ENCODE measurements at places on chromosomes 13 and 19. TPM values are rescaled to one million over a fixed set of nuclear protein-coding genes. Genes with fewer than 3 reads are reported as not detected.
A peak's percentile ranks its signal among the peaks of the same experiment; 100 is the strongest.

Gene ZNF541
- not detected for polyA plus RNA-seq

Gene YIF1B
- 44.9 TPM for polyA plus RNA-seq

Gene SARS2
- 10.1 TPM for polyA plus RNA-seq

Gene TYK2
- 29.1 TPM for polyA plus RNA-seq

Gene ELSPBP1
- not detected for polyA plus RNA-seq

GRCh38 chr19:34824686-34825085, 51.7 kb upstream of the ZNF599 start:
- DNase-seq, result no peak

GRCh38 chr13:113151745-113152690, 6.4 kb upstream of the PROZ start:
- peak; percentile 24 for DNase-seq

DNA sequence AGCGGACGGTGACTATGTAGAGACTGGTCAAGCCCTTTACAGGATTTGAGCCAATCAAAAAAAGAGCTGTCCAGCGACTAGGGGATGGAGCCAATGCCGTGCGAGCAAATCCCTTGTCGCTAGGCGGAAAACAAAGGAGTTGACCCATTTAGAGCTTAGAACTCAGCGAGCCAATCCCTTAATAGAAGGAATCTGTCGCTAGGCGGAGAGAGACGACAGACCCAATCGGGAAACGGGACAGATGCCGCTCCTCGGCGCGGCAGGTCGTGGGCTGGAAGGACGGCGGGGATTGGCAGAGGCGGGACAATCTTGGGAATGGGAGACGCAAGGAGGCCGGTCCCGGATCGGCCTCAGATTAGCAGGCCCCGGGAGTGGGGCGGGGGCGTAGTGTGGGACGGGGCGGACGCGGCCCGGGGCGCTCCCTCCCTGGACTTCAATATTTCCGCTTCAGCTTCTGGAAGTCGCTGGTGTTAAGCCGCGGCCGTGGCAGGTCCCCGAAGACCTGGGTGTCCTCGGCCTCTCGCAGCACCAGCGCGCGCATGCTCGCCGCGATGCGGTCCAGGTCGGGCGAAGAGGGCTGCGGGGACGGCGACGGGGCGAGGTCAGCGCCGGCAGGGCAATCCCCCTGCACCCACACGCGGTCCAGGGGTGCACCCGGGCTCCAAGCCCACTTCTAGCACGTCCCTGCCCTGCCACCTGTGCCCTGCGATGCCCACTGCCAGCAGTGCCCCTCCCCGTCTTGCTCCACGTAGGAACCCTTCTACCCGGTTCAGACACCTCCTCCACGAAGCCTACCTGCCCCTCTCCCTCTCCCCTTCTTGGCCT, 2.3 kb upstream of the PNKP start:
- DNase-seq, result peak; percentile 100

DNA sequence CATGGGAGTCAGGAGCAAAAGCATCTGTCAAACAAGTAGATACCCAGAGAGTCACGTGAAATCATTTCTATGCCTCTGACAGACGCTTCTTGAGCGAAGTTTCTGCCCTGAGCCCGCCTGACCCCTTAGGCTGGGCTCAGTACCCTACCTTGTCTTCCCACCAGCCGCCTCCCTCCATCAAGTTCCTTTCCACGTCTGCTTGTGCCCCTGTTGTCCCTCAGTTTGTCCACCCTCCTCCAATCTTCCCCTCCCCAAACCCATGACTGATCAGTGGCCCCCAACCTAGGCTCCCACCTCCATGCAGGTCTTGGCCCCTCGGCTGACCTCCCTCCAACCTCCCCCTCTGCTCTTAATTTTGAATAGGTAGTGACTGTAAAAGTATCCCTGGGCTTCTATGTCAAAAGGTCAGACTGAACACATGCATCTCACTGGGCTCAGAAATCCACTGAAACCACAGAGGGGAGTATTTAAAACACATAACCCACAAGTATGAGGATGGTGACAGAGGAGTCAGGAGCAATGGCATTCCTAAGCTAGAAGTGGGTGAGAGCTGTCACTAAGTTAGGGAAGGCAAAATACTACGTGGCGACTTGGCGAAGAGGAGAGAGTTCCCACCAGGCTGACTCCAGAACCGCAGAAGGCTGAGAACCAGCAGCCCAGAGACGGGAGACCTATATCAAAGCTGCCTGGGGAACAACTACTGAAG, 1.7 kb upstream of the ZNF446 start:
- peak; percentile 42 for DNase-seq

DNA sequence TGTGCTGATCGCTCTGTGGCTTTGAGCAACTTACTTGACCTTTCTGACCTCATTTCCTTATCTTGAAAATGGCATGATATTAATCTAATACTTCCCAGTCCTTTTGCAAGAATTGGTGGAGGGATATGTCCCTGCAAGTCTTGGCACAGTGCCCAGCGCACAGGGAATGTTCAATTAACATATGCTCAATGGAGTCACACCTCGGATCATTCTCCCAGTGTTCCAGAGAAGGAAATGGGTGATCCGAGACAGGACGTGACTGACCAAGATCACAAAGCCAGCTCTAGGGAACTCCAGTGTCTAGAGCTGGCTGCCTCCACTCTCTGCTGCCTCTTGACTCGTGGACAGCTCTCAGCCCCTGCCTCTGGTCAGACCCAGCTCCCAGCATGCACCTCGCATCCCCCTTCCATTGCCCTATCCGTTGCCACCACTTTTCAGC, 3.6 kb downstream of the CDC42EP5 start:
- no peak for DNase-seq

DNA sequence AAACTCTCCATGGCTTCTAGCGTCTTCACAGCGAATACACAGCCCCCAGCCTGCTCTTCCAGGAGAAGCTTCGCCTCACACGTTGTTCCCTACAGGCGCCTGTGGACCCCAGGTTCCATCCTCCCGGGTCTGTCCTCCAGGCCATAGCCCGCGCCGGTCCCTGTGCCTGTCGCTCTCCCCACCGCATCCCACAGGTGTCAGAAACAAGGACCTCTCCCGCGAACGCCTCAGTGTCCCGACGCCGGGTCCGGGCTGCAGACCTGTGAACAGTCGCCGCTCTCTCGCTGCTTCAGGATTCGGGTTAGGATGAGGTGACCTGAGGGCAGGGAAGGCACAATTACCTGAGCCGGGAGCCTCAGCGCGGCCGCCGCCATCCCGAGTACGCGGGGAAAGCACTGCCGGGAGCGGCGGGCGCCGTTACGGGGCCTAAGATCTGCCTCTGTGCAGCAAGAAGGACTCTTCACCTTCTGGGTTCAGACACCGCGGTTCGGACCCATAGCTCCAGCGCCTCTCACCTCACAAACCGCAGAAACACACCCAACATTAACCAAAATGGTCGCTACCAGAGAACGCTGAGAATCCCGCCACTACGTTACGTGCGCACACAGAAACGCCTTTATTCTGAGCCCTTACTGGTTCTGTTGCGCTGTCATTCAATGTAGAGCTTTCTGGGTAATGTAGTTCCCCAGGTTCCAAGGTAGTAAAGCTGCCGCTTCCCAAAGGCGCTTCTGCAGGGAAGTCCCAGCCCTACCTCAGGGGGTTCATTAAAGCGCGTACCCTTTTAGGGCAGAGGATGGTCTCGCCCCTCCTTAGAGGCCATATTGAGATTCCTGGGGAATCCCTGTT, at the start of gene ZNF418:
TSS of gene ZNF418 (minus strand) at position 583 of the 846 bp plus-strand sequence. CDS start 1,580 bp downstream, outside the sequence.
- peak; percentile 43 for DNase-seq

DNA sequence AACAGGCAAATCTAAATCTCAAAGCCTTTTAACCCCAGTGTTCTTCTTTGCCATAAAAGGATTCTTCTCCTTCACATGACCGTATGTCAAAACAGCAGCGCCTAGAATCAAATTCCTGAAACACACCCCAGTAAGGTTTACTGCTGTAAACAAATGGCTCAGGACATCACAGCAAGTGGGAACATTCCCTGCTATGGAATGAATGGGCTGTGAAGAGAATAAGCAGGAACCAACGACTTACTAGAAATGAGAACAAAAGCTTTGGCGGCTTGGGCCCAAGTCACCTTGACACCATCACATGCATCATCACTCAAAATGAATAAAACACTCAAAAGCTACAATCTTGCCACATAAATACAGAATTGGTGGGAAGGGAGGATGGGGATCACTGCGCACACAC, 80.4 kb upstream of the SPATA13 start:
- DNase-seq, result no peak

DNA sequence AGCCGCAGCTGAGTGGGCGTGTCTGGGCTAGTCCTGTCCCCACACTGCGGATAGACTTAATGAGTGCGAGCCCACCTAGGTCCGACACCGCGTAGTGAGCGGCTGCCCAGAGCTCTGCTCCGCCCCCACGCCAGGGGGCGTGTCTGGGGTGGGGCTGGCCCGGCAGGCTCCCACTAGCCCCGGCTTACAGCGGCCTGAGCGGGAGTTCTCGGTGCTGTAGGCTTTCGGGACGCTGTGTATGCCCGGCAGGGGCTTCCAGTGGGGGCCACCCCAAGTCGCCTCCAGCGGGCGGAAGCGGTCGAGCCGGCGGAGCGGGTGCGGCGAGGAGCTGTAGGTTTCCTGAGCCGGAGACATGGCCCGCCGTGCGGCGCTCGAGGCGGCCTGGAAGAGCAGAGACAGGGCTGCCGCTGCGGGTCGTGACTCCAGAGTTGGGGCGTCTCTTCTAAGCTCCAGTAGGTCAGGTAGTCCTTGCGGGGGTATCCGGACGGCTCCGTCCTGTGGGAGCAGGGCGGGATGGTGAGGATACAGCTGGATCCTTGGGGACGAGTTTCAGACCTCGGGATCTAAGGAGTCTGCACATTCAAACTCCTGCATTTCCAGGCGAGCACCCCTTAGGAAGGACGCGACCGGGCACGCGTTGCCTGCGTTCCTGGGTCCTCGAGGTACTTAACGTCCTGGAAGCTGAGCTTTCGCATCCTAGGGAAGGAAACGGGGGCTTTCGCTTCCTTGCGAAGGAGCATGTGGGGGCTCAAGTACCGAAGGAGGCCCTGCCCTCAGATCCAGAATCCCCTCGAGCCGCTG, 1.2 kb downstream of the CGB7 start:
- DNase-seq, result no peak

DNA sequence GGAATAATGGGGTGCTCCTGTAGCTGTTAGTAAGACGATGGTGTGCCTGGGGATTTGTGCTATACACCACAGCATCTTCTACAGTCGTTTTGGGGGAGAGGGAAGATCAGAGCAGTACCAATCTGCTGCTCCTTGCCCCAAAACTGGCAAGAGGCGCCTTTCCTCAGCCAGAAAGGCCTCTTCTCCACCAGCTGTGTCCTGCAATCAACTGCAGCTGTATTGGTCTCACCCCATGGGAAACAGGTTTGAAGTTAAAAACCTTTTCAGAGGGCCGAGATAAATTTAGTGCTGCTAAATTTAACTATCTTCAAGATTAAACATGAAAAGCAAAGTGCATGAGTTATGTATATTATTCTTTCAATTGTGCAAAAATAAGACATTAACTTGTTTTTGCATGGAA, 1.2 kb upstream of the RNASEH2B start:
- DNase-seq, result no peak

DNA sequence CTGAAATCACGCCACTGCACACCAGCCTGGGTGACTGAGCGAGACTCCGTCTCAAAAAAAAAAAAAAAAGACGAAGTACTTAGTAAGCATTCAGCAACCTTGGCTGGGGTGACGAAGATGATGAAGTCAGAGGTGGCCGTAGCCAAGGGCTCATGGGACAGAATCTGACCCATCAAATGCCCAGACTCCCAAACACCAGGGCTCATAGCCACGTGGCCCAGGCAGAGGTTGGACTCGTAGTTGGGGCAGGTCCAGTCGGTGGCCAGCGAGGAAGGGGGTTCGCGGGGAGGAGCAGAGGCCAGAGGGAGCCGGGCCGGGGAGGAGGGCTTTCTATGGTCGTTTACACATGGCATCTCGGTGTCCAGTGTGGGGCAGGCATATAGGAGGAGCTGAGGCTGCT, 52.1 kb upstream of the EHD2 start:
- no peak for DNase-seq

DNA sequence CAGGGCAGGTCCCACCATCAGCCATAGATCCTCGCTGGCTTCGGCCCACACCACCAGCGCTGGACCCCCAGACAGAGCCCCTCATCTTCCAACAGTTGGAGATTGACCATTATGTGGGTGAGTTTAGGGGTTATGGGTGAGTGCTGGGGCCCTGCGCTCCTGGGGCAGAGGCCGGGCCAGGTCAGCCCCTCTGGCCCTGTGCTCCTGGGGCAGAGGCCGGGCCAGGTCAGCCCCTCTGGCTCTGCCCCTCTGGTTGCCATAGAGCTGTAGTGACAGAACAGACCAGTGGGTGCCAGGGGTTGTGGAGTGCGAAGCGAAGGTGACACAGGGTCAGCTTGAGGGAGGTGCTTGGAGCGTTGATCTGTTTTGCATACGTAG, 15.2 kb downstream of the POLD1 start:
- no peak for DNase-seq

DNA sequence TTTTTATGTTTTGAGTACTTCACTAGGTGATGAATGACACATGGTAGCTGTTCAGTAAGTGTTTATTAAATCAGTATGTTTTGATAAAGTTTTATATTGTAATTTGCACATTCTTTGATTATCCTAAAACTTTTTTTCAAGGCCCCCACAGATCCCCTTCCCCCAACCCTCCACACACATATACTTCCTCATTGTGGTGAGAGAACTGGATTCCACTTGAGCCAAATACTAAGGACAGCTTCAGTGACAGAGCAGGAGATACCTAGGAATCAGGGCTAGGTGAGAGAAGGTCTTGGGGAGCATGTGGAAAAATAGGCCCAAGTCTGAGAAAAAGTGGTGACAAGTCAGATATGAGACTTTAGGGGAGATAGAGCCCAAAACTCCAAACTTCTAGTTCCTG, 174.6 kb downstream of the TDRD3 start:
- no peak for DNase-seq

- no peak for DNase-seq
Measured at GRCh38 chr19:11693505-11694499, 44.9 kb downstream of the ZNF823 start.

- no peak for DNase-seq
Measured at GRCh38 chr19:718991-719512, 10.3 kb downstream of the PALM start.

- DNase-seq, result no peak
Measured at GRCh38 chr19:4584670-4585460, 25.4 kb upstream of the SEMA6B start.

DNA sequence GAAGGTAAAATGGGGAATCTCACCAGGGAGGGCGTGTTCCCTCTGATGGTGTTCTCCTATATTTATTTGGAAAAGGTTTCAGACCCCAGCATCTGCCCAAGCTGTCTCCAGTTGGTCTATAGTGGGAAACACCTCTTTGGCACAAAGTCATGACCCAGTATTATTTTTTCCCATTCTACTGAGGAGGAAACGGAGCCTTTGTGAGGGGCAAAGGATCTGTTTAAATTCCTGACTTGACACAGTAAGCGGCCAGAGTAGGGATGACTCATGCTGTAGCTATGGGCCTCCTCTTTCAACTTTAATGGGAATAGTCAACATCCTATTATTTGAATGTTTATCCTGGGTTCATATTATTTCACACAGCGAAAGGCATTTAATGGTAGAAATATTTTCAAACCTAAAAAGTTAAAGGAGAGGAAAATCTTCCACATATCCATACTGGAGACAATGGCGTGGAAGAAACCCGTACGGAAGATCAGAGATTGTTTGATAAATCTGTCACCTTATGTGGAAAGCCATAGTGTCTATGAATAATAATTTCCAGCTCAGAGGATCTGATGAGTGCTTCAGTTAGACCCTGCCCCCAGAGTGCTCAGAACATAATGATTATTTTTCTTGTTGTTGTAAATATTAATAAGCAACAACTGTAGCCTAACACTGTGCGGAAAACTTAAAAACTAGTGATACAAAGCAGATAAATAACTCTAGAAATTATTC, 126.0 kb downstream of the FOXO1 start:
- peak; percentile 24 for DNase-seq

Data from AG04450 (cell line).